ENCODE measurements at places on chromosomes 5 and 9.

DNA sequence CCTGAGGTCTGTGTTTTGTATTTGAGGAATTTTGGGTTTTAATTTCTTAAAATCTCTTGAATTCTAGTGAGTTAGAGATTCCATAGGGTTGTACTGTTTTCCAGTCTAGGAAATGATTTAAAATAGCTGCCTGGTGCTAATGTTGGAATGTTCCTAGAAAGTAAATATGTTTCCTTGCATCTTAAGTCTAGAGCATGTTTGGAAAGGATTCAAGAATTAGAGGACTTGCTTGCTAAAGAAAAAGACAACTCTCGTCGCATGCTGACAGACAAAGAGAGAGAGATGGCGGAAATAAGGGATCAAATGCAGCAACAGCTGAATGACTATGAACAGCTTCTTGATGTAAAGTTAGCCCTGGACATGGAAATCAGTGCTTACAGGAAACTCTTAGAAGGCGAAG is 41.8 kb downstream of the LMNB1 start:
- no peak for DNase-seq

DNA sequence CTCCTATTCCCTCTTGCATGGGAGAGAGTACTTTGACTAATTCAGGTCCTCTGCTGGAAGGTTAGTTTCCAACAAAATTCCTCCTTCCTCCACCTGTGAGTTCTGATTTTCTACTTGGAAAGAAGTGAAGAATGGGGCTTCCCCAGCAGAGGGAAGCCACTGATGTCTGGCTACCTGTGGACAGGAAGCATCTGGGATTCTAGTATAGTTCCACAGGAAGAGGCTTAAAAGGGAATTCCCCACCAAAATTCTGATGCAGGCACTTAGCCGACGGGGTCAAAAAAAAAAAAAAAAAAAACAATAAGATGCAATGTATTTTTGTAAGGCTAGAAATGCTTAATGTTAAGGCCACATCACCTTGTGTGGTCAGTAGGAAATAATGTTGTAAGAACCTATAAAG is 33.4 kb downstream of the PCDHGC5 start:
- DNase-seq = no peak

DNA sequence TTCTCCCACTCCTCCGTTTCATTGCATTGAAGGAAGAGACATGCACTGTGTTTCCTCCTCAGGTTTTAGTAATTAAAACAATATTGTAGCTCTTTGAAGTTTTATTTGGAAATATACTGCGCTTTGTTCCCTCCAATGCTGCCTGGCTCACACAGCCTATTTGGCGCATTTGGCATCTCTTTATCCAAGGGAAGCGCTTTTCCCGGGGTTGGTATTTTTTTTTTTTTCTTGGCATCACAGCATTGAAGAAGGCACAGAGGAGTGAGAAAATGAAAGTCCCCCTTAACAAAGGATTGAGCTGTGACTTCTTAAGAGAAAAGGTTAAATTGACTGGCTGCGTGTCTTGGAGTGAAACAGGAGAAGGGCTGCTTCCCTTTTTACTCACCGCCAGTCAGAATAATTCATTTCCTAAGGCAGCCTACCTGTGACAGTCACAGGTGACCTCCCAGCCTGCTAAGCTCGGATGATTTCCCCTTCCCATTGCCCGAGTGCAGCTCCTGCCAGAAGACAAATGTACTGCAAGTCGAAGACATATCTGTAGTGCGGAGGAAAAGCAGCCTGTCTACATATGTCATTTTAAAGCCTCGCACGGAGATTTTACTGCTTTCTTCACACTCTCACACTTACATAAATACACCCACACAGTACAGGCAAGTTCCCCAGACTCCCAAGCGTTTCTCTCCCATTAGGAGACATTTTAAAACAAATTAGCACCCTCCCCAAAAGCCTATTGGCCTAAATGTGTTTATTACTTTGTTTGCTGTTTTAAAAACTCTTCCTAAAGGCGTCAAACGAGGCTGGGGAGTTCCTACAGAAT is 665.5 kb upstream of the ZNF608 start:
- DNase-seq = no peak

GRCh38 chr9:94553029-94553938 is 1.6 kb upstream of the PCAT7 start:
- DNase-seq = no peak

DNA sequence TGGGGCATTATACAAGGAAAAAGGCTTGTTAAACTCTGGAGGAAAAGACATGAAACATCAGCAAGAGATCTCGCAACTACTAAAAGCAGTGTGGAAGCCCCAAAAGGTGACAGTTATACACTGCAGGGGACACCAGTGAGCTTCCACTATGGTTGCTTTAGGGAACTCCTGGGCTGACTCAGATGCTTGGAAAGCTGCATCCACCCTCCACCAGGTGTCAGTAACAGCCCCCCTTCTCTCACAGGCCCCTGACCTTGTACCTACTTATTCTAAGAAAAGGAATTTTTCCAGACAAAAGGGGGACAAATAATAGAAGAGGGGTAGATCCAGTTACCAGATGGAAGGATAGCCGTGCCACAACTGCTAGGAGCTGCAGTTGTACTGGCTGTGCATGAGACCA is 154.4 kb upstream of the COX7C start:
- DNase-seq = no peak

DNA sequence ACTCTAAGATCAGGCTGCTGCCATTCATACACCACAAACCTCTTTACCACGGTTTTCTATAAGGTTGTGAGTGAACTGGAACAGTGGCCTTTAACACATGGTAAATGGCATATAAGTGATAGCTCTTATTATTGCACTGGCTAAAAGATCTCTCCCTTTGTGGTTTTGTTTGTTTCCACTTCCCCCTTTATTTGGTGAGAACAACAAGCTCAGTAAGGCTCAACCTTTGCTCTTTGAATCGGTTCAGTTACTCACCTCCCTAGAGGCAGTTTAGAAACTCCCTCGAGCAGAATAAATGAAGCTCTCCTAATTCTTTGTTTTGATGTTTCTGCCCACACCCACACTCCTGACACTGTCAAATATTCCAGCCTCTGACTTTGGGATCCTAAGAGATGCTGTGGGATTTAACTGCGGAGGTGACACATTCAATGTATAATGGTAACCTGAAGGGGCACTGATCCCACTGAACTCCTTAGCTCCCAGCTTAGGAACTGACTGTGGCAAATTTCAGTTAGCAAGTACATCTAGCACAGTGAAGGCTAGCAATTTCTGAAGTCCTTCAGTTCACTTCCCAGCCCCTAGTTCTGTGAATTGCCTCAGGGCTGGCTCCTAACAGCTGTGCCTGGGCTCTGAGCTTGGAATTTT is 22.5 kb upstream of the RAD23B start:
- peak; percentile 17 for DNase-seq

- no peak for DNase-seq
Measured at GRCh38 chr9:22382331-22382730, 64.3 kb upstream of the DMRTA1 start.

- no peak for DNase-seq
Measured at GRCh38 chr5:42624912-42625311, 131.7 kb upstream of the CCDC152 start.

- DNase-seq = no peak
Measured at GRCh38 chr9:105858006-105858690, 163.8 kb downstream of the TMEM38B start.

All from activated B cell treated with CpG ODN at 0.5 μM for 24 hours (primary cell).